Lung microvascular endothelial cell (primary cell): ENCODE measurements at places on chromosomes 12 and 14.
A peak's percentile ranks its signal among the peaks of the same experiment; 100 is the strongest.

DNA sequence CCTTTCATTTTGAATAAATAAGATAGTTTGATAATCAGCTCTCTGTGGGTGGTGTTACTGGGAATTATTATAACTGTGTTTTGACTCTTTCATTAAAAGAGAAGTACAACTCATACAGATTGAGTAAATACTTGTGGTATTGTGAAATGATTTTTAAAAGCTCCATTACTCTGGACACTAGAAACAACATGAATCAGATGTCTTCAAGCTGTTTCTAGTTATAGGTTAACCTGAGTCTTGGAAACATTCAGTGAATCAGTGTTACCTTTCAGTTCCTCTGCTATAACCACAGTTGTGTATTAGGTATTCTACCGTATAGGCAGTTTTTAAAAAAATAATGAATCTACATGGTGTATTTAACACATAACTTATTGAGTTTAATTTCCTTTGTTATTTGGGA lies 128.4 kb upstream of the SSTR1 start:
- DNase-seq = no peak

DNA sequence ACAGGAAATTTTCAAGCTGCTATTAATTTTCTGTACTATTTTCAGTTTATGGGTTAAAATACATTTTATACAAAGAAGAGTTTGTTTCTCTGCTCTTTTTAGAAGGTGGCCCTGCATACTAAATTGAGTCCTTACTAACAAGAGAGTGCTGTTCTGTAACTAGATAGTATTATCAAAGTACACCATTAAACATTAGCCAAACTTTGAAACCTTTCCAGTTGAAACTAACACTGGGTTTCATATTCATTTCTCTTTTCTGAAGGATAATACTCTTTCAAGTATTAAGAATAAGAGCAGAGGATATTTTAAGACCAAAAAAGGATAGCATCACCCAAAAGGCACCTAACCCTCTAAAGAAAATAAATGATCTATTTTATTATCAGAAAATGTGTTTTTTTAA lies 47.2 kb downstream of the PEBP1 start:
- DNase-seq = no peak

DNA sequence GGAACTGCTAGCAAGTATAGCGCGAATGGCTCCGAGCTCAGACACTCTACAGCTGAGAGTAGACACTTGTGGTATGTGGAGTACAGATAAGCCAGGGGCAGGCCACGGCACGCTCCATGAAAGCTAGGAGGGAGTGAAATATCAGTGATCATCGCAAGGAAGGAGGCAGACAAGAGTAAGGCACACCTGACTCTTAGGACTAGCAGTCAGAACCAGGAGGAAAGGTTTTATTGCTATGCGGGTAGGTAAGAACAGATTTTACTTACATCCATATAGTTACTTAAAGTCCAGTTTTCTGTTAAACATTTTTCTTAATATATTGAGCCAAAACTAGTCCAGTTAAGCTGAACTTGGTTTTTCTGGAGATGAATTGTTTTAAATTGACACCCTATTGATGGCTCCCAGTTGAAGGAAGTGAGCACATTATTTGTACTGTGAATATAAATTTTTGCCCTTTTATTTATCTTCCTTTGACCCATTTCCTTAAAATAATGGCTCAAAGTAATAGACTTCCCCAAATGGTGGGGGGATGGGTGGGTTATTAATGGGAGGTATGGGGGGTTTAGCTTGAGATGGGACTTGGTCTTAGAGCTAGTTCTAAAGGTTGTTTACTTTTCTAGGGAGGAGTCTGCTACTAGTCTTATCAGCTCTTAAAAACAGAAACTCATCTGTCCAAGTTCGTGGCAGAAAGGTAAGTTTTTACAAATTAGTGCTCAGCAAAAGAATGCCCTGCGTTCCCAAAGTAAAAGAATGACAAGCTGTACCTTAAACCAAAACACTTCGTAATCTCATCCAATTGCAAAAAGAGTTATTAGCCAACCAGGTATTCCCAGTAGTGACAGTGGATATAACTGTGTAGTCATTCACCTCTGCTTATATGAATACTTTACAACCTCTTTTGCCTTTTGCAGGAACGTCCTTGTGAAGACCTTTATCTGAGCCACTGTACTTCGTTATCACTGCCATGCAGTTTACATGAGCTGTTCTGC lies 5.8 kb downstream of the HNRNPA1 start:
- DNase-seq = no peak

DNA sequence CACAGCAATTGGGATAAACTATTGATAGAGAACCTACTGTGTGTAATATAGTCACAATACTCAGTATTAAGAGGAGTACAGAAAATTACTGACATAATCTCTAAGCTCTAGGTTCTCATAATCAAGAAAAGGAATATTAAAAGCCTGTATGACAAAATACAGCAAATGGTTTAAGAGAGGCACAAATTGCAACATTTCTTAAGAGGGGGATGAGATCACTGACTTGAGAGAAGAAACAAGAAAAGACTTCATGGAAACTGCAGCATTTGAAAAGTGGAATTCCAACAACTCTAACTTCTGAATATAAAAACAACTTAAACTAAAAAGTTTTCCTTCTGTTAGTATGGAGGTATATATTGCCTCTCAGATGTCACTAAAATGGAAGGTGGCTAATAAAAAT lies 89.7 kb downstream of the NUMB start:
- DNase-seq = no peak

DNA sequence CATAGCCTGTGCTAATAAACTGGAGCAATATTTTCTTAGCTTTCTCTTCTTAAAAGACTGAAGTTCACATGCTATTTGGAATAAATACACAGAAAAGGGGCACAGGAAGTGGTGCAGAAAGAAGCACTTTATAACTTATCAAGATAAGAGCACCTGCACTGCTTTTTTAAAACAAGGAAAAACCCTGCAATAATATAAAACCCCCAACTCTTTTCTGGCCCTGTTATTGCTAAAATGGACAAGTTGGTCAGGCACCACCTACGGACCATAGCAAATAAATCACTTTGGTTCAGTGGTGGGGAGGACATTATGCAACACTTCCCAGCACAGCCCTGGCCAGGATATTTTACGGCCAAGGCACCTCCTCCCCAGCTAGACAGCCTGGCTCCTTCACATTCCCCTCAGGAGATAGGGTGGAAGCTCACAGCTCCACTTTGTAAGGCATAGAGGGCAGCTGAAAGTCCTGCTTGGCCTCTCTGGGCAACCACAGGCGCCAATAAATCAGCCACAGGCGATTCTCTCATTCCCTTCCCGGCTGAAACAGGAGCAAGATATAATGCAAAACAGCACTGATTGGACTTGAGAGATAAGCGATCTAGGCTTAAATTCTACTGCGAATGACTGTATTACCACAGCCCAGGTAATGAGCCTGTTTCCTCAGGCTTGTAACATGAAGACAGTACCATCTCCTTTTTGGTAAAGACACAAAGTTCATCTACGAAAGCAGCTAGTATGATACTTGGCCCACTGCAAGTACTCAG lies 2.0 kb downstream of the ZBTB25 start:
- DNase-seq = peak; percentile 40

DNA sequence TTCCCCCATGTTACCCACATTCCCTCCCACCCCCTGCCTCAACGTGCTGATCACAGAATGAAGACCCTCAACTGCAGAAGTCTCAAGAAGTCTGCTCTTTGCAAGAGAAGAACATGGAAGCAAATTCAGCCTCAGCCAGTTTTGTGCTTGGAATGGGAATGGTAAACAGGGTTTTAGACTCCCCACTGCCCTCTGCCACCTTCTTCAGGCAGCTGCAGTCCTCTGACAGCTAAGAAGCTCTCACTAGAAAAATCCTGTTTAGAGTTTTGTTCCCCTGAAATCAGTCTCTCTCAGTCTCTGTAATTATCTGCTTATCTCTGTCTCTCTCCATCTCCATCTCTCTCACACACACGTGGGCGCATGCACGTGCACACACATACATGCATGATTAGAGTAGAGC lies 85.4 kb downstream of the CRACR2A start:
- no peak for DNase-seq

DNA sequence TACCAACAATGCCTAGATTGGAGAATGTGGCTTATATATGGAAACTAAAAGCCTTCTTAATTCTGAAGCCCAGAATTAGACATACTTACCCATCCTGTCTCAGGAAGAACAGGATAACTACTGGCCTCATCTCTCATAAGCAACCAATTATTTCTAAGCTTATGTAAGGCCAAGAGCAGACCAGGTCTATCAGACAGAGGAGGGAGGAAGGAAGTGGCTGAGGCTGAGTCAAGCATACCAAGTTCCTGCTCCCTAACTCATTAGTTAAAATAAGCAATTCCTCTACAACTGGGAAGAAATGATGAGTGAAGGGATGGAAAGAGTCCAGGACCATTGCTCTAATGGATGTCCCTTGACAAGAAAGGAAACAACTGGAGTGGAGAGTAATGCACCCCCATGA lies 27.0 kb upstream of the INSM2 start:
- DNase-seq = peak; percentile 1

DNA sequence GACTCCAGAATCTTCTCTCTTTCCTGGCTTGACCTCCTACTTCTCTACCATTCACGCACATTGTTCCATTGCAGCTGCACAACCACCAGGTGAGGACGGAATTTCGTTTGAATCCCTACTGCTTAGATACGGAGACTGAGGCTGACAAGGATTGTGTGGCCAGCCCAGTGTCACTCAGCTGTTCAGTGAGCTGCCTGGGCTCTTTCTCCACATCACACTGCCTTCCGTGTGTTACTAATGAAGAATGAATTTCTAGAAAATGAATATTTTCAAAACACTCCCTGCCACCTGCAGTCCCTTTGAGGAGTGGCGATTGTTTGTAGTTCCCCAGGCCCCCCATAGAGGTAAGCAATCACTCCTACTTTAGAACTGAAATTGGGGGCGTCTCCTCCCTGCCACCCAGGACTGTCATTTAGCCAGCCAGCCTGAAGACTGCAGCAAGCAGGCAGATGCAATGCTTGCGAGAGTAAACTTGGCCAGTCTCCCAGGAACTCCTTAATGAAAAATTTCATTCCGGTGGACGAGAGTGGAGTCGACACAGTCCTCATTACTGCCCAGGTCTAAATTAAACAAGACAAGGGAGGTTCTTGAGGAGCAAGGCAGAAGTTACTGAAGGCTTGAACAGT lies 239.7 kb downstream of the SLC41A2 start:
- DNase-seq = no peak

DNA sequence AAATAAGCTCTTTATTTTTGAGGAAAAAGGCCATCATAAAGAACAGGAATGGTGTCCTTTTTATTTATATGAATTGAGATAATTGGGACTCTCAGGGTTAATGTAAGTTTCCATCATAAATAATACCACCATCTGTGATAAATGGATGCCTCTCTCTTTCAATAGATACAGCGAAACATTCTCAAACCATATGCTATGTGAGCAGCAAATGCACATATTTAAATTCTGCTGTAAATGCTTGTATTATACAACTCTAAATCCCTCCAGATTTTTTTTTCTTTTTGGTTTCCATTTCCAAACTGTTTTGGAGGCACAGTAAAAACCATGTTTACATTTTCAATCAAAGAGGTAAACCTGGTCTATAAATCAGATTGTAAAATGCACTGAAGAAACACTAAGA lies 132.3 kb downstream of the TMEM132C start:
- DNase-seq = no peak

DNA sequence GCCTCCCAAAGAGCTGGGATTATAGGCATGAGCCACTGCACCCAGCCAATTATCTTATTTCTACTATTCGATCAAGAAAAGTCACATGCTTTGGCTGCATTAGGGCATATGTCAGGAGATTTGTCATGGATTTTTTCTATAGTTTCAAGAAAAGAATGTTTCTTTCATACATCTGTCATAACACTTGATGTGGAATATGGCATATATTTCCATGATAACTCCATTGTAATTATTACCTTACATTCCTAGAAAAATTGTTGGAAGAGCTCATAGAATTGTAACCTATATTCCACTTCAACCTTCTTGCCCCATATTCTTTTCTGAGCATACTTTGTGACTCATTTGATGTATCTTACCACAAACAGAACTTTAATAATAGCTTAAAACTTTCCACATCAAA lies 740.9 kb upstream of the FLRT2 start:
- no peak for DNase-seq

DNA sequence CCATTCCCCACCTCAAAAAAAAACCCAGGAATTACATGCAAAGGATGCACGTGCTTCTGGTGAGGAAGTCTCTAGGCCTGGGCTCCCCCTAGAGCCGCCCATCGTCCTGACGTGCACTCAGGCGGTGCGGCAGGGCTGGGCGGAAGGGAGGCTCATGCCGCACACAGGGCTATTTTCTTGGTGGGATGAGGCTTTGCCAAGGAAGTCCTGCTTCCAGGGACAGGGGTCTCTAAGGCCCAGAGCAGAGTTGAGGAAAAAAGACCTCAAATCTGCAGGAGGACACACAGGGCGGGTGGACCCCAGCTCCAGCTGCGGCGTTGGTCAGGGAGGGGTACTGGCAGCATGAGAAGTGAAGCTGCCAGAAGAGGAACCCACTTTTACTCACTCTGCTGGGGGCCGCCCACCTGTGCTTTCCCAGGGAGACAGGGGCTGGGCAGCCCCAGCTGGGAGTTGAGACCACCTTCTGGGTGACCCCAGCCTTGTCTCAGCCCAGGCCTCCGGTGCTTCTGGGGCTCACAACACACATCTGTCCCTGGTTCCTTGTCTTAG lies 4.2 kb downstream of the RHOF start:
- DNase-seq = no peak

DNA sequence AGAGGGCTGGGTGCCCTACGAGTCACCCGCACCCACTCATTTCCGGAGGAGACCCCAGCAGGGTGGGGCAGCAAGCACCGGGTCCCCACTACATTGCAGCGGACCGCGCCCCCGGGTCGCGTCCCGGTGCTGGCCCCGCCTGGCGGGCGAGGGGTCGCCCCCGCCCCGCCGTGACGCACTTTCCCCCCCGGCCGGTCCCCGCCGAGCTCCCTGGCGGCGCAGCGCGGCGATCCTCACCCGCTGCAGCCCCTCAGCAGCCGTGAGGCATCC lies 106.1 kb downstream of the PRICKLE1 start:
- DNase-seq = peak; percentile 82

- peak; percentile 76 for DNase-seq
These were observed 17.8 kb downstream of the TAS2R50 start for GRCh38 chr12:10968765-10969456.

- no peak for DNase-seq
These were observed 29.0 kb upstream of the MED13L start for GRCh38 chr12:116306506-116306905.

DNA sequence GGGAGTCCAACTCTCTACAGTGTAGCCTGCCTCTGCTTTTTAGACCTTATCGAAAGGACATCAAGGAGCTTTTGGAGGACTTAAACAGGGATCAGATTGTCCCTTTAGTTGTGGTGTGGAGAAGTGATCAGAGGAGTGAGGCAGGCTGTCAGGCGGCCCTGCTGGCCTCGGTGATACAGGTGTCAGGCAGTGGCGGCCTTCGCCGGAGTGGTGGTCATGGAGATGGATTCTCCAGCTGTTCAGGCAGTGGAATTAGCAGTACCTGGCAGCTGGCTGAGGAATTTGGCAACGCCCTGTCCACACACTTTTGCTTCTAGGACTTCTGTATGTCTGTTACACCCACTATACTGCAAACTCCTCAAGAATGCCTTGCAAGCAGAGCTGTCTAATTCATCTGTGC lies 4.2 kb upstream of the CLMN start:
- no peak for DNase-seq
